ENCODE measurements at places on chromosomes 4 and X. TPM values are rescaled to one million over a fixed set of nuclear protein-coding genes. Genes with fewer than 3 reads are reported as not detected.

- DNase-seq = no peak
Measured at GRCh38 chrX:107726816-107727534, 48.6 kb downstream of the TSC22D3 start.

GRCh38 chr4:176499518-176499917 is 179.8 kb downstream of the SPCS3 start:
- DNase-seq = no peak

DRP2 gene
- total RNA-seq = 0.34 TPM

P2RY4 gene
- not detected for total RNA-seq

- DNase-seq = peak; percentile 39
Measured at GRCh38 chr4:47913330-47913729, 1.1 kb downstream of the NFXL1 start.

DNA sequence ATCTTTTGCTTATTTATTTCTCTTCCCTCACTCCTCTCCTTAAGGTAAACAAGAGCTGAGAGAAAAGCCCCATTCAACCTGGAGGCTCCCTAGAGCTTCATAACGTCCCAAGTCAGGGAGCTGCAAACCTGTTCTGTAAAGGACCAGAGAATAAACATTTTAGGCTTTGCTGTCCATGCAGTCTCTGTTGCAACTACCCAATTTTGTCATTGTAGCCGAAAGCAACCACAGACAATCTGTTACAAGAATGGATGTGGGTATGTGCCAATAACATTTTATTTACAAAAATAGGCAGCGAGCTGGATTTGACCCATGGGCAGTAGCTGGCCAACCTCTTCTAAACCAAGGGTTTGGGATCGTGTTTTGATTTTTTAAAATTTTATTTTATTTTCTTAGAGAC is 71.3 kb upstream of the TBL1X start:
- no peak for DNase-seq

DNA sequence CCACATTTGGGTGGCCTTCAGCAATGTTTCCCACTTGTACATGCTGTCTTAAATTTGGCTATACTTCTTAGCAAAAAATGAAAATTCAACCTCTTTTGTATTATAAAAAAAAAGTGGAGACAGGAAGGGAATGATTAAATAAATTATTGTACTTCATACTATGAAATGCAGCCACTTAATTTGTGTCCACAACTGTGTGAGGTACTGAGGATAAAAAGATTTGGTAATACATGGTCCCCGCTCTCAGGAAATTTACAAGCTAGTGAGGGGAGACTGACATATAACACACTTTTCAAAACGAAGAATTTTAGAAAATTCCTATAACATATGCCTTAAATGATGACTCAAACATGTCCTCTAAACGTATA is 105.0 kb downstream of the HNRNPD start:
- no peak for DNase-seq

ENPP6 gene
- total RNA-seq = not detected

ARHGAP24 gene
- total RNA-seq = 6.1 TPM

DNA sequence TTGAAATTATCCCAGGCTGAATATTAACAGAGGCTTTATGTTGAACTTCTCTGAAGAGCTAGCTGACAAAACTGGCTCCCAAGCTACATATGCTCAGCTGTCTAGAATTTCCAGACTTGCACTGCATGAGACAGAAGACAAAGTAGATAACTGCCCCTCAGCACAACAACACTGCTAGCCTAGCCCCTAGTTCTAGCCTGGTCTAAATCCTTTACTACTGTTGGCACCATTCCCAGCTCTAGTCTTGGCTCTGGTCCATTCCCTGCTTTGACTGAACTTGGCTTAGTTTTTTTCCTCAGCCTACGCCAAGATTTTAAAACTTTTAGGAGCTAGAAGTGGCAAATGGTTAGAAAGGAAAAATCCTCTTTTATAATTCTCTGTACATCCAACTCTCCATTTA is 7.6 kb upstream of the OPHN1 start:
- DNase-seq = peak; percentile 60

ZMAT1 gene
- total RNA-seq = 0.36 TPM

BEX5 gene
- total RNA-seq = 2.1 TPM

FGFBP1 gene
- 0.86 TPM for total RNA-seq

GRCh38 chr4:70945046-70945445 is 42.9 kb downstream of the MOB1B start:
- no peak for DNase-seq

DNA sequence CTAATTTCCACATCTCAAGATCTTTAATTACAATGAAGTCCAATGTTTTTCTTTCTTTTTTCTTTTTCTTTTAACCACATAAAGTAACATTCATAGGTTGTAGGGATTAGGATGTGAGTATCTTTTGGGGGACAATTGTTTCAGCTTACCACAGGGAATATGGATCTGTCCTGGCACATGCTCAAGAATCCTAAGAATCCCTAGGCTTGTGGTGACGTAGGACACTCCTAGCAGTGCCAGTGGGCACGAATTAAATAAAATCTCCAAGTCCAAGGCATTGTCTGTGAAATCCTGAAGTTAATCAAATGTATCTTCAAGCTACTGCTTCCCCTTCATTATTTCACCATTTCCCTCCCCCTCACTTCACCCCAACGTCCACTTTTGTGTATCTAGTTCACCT is 2.6 kb upstream of the LAS1L start:
- no peak for DNase-seq

DNA sequence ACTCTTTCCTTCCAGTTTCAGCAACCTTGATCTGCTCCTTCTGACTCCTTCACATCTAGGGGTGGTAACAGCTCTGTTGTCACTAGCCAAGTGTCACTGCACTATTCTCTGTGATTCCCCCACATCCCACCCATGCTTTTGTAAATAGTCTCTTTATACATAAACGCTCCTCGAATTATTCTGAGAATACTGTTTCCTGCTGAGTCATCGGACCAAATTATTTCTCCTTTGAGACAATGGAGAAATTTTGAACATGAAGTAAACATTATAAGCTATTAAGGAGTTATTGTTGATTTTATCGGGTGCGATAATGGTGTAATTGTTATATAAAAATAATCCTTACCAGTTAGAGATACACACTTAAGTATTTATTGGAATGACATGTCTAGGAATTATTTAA is 245.1 kb upstream of the RPS6KA3 start:
- no peak for DNase-seq

DNA sequence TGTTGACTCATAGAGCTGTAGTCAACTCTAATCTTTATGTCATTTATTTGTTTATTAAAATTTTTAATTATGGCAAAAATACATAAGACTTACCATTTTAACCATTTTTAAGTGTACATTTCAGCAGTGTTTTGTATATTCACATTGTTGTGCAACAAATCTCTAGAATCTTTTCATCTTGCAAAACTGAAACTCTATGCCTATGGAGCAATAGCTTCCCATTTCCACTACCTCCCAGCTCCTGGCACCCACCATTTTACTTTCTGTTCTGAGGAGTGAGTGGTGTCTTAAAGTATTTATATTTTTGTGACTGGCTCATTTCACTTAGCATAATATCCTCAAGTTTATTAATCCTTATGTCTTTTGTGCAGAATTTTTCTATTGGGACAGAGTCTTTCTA is 181.0 kb downstream of the GPAT3 start:
- no peak for DNase-seq

DNA sequence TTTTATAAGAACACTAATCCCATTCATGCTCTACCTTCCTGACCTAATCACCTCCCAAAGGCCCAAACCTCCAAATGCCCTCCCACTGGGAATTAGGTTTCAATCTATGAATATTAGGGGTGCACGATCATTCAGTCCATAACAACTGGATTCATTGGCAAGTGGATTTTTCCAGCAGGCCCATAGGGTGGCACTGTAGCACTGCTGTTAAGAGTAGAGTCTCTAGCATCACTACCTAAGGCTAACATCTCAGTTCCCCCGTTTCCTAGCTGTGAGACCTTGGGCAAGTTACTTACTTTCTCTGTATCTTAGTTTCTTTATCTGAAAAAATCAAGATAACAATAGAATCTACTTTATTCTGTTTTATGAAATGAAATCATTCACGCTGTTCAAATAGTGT is 315.8 kb downstream of the STIM2 start:
- no peak for DNase-seq

DNA sequence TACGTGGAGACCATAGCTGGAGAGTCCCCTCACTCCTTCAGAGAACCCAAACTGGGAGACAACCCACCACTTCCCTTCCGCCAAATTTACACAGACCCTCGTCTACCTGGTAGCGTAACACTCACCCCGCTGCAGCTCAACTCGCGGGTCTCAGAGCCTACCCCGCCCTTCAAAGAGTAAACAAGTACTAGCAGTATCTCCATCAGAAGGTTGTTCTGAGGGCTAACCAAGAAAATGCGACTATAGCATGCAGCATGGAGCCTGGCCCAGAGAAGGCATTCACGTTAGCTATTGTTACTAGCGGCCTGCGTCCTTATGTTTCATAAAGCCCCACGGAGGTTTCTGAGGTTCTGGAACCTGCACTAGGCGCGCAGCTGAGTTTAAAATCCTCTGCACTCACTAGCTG is 531 bp upstream of the MANBA start:
- DNase-seq = no peak

- no peak for DNase-seq
Measured at GRCh38 chr4:126209147-126209546, 894.4 kb downstream of the FAT4 start.

Data from Daoy (cell line).